Retinal pigment epithelial cell (primary cell): ENCODE measurements at places on chromosomes 7 and 10.

DNA sequence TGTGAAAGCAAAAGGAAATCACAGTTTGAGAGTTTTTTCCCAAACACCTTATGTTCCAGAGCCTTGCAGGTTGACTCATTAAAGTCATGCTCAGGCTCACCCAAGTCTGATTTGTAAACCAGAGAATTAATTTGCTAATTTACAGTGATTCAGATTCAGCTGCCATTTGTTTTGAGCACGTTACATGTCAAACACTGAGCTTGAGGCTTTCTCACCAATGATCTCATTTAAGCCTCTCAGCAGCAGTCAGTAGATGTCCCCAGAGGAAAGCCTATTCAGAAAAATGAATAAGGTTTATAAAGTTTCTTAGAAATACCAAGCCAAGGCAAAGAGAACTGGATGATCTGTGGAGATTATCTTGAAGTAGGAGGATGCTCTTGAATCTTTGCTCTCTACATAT lies 420.4 kb downstream of the HTR7 start:
- peak; percentile 48 for DNase-seq

DNA sequence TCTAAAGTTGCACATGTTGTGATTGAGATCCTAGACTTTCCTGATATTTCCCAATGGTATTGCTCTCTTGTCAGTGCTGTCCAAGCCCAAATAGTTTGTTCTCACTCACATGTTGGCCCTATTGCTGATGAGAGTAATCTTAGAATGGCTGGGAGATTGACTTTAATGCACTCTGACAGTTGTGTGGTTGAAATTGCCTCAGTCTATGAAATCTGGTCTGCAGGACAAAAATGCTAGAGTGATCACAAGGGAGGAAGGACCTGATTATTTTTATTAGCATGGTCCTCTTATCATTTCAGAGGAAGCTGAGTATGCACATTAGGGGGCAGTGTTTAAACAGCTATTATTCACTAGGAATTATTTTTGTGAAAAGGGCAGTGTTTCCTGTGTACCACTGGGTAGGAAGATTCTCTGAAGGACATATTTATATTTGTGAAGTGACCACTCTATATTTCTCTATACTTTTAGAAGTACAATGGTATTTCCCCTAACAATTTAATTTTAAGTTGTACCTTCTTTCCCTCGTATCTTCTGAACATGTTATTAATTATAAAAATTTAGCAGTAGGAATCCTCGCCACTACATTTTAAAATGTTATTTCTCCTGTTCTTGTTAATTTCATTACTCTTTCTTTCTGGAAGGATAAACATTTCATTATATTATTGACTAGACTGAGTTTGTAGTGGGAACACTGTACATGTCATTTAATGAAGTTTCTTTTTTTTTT lies 64.4 kb downstream of the SUGCT start:
- DNase-seq: no peak

GRCh38 chr10:129035052-129035827 lies 431.8 kb upstream of the MGMT start:
- DNase-seq: no peak

DNA sequence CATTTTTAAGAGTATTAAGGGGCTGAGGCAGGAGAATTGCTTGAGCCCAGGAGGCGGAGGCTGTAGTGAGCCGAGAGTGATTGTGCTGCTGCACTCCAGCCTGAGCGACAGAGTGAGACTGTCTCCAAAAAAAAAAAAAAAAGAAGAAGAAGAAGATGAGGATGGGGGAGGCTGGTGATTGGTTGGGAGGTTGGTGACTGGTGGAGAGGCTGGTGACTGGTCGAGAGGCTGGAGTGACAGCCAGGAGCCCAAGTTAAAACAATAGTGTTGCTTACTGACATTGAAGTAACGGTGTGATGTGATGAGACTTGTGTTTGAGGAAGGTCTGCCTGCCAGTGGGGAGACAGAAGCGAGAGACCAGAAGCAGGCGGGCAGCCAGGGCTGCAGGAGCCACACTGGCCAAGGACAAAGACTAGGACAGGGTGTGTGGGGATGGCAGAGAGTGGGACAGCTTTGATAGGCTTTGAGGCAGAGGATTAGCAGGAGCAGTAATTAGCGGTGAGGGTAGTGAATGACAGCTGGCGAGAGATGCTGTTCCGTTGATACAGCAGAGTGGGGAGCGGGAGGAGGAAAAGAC lies 4.9 kb downstream of the SRRT start:
- no peak for DNase-seq

- DNase-seq: no peak
Measured at GRCh38 chr7:861222-861621, 15.1 kb upstream of the GET4 start.

DNA sequence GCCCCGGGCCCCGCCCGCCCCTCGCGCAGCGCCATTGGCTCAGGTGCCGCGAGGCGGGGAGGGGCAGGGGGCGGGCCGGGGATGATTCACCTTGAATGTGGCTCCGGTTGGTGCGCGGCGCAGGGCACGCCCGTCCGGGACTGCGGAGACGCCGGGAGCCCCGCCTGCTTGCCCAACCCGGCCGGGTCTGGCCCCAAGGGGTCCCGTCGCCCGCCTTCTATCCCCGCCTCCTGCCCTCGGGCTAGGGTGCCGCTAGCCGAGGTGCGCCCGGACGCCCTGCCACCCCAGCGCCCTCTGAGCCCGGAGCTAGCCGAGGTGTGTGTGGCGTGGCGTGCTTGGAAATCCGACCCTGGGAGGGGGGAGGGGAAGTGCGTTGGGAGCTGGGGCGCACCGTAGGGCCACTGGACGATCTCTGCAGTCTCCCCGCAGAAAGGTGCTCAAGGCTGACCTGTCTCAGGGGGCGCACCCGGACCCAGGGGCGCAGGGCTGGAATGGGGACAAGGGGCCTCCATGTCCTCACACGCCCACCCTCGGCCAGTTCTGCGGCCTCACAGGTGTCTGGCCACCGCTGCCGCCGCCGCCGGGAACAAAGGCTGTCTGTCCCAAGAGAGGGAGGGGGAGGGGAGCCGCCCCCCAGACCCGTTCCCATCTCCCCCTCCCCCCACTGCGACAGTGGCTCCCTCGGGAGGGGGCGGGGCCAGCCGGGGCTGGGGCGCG lies 168.9 kb downstream of the NRF1 start:
- peak; percentile 1 for DNase-seq

- no peak for DNase-seq
Measured at GRCh38 chr7:129084801-129085551, 30.1 kb upstream of the TNPO3 start.

GRCh38 chr10:113980408-113981087 lies 63.1 kb upstream of the ADRB1 start:
- no peak for DNase-seq

DNA sequence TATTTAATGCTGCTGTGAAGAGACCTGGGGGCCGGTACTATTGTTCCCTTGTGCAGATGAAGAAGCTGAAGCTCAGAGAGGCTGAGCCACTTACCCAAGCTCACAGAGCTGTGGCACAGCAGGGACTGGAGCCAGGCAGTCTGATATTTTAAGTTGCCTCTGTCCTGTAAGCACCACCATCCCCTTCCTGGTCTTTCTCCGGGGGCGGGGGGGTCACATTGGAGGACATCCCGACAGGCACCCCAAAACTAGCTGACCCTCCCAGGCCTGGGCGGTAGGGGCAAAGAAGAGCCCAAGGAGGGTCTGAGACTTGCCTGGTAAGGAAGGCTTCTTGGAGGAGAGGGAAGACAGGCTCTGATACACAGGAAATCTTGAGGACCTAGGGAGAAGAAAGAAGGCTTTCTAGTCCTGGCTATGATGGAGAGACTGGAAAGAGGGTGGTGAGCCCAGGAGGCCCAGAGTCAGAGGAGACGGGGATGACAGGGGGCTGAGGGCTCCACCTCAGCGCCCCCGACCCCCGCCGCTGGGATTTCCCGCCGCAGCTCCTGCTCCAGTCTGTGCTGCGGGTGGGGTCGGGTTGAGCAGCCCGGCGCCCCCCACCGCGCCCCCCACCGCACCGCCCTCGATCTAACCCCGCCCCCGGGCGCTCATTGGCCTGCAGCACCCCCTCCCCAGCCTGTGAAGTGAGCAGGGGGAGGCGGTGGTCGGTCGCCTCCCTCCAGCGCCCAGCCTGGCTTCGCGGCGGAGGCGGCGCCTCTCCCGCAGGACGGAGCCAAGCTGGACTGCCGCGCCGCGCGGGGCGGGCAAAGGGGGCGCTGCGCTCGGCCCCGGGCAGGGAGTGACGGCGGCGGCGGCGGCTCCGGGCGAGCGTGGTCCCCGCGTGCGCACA lies at the start of gene ADCYAP1R1:
ADCYAP1R1 (plus strand) TSS at position 711 of the 889 bp plus-strand sequence. CDS start 10,957 bp downstream, outside the sequence.
- DNase-seq: no peak

DNA sequence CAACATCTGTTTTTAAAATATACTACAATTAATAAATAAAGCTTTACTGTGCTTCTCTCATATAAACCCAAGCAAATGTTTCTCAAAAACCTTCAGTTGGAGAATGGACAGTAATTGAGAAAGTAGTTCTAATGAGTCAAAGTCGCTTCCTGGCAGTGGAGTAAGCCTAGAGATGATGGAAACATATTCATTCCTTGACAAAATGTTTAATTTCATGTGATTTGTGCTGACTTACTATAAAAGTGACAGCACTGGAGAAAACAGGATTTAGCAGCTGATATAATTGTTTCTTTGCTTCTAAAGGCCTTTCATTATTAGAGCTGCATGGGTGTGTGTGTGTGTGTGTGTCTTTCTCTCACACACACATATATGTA lies 9.0 kb downstream of the ELMO1 start:
- DNase-seq: no peak

DNA sequence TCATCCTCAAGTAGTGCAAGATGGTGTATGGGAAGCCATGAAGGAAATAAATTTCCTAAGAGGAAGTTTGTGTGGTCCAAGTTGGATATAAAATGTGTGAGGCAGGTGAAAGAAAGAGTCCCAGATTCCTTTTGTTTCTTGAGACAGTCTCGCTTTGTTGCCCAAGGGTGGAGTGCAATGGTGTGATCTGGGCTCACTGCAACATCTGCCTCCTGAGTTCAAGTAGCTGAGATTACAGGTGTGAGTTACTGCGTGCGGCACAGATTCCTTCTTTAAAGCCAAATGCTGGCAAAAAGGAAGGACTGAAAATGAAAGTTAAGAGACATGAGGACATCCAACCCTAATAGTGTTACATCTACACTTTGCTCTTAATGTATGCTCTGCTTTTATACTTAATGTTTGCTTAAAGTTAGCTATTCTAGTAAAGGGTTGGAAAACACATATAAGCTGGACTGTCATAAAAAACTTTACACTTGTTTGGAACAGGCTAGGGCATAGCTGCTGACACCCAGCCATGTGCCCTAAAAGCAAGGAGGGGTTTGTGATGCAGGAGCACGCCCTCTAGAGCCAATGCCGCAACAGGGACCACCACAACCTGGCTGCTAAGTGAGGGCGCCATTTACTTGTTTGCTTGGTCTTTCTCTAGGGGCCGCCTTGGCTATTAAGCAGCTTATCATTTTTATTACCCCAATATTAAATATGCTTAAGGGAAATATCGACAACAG lies 34.5 kb downstream of the CLEC2L start:
- DNase-seq: no peak

- DNase-seq: no peak
Measured at GRCh38 chr10:114711176-114711868, 53.2 kb upstream of the ABLIM1 start.

DNA sequence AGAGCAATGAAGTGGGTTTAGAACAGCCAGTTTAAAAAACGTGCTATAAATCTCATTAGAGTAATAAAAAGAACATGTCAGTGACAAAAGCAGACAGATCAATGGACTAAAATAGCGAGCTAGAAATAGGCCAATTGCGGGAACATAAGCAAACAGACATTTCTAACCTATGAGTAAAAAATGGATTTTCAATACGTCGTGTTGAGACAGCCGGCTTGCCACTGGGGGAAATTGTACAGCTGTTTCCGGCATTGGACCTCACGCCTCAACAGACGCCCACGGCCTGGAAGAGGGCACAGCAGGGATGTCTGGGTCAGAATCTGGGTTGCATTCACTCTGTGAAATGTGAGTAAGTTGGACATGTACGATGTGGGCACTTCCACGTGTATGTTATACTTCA lies 92.9 kb downstream of the SVOPL start:
- no peak for DNase-seq

DNA sequence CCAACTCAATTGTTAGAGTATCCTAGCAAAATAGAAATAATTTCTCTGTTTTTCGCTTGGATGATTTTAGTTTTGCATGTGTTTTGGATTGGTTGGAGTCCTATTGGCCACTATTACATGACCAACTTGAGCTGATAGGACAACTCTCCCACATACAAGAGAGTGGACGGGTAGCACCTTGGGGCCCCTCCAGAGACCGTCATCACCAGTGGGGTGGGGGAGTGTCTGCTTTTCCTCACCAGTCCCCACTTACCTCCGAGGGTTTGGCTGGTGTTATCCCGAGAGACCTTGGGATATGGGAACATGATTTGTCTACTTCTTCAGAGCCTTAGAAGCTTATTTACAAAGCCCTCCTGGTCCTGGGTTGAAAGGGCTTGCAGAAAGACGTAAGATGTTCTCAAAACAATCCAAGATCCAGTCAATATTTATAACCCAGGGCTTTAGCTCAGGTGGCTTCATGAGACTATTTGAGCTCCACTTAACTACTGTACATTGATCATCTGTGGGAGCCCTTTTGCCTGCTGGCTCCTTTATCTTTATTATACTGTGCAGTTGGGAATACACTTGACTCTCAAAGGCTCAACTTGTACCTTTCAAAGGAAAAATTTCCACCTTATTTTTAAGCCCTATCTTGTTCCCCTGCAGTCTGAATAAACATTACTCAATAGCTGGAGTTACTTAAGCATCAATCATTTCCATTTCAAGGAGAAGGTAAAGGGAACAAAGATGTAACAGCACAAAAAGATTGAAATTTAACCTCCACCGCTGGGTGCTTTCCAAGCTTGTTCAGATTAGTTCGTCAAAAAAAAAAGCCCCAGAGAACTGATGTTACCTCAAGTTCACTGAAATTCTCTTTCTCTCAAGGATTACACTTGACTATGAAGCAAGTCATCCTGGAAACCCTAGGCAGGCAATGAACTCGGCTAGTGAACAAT lies 119.7 kb downstream of the WDR11 start:
- no peak for DNase-seq

DNA sequence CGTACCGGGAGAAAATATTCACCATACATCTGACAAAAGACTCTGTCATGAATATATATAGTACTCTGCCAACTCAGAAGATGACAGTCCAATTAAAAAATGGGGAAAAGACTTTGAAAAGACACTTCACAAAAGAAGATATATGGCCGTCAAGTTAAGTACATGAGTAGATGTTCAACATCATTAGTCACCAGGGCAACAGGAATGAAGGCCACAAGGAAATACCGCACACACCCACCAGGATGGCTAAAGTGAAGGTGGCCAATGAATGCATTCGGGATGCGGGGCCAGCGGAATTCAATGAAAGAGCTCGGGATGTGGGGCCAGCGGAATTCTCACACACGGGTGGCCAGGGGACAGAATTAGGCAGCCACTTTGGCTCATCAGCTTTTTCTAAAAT lies 42.2 kb downstream of the MAD1L1 start:
- DNase-seq: no peak

- no peak for DNase-seq
Measured at GRCh38 chr7:129263168-129263567, 38.3 kb downstream of the AHCYL2 start.

- no peak for DNase-seq
Measured at GRCh38 chr10:77116904-77117303, 520.7 kb downstream of the KCNMA1 start.

DNA sequence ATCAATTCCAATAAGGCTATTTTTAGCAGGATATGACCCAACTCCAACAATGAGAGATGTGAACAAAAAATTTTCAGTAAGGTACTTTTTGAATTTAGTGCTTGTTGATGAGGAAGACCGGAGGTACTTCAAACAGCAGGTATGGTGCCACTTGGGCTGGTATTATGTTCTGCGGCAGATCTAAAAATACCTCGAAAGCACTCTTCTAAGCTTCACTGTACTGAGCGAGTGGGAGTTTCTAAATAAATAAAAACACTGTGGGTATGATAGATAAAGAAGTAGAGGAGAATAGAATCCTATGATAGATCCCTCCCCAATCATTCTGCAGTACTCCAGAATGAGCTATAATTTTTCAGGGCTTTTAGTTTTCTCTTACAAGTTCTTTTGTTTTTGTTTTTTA lies 11.5 kb upstream of the SUPV3L1 start:
- no peak for DNase-seq
